ENCODE measurements at places on chromosomes 7 and 10.

GRCh38 chr7:135538376-135538775 lies 19.3 kb upstream of the NUP205 start:
- no peak for DNase-seq

DNA sequence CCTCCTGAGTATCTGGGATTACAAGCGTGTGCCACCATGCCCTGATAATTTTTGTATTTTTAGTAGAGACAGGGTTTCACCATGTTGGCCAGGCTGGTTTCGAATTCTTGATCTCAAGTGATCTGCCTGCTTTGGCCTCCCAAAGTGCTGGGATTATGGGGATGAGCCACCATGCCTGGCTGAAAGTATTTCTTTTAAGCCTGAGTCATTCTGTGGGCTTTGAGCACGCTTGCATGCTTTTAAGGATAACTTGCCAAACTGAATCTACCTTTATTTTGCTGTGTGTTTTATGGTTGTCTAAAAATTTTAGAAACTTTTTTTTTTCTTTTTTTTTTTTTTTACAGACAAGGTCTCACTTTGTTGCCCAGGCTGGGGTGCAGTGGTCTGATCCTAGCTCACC lies 33.2 kb downstream of the CNNM2 start:
- no peak for DNase-seq

- DNase-seq: no peak
Observed at GRCh38 chr7:122137251-122138077, 6.6 kb downstream of the AASS start.

- DNase-seq: no peak
Observed at GRCh38 chr7:21185653-21186265, 242.1 kb upstream of the SP4 start.

- no peak for DNase-seq
Observed at GRCh38 chr7:112648781-112649180, 141.4 kb downstream of the TMEM168 start.

DNA sequence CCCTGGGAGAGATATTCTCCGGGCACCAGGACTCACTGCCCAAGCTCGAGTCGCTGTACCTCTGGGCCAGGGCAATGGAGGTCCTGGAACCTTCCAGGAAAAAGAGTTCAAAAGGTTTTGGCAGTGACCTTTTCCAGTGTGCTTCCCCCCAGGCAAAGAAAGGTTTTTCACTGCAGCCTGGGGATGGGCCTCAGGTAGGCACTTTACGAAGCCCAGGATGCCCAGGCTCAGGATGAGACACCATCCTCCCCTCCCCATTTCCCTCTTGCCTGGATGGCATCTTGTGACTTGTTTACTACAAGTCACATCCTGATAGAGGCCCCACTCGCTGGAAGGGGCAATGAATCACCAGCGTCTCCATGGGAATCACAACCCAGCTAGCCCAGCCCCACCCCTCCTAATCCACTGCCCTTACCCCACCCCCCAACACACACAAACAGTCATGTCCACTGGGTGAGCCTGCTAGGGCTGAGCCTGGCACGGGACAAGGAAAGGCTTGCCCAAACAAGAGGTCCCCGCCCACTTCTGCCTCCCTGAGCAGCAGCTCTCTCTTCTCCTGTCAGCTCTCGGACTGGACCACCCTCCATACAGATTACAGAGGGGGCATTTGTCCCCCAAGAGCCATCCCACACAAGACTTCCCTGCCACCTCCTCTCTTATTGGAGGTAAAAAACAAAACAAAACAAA lies 93.8 kb upstream of the SMNDC1 start:
- DNase-seq: no peak

GRCh38 chr7:128242661-128243060 lies 1.6 kb downstream of the LEP start:
- DNase-seq: no peak

GRCh38 chr10:116919706-116920105 lies 70.4 kb downstream of the ENO4 start:
- no peak for DNase-seq

DNA sequence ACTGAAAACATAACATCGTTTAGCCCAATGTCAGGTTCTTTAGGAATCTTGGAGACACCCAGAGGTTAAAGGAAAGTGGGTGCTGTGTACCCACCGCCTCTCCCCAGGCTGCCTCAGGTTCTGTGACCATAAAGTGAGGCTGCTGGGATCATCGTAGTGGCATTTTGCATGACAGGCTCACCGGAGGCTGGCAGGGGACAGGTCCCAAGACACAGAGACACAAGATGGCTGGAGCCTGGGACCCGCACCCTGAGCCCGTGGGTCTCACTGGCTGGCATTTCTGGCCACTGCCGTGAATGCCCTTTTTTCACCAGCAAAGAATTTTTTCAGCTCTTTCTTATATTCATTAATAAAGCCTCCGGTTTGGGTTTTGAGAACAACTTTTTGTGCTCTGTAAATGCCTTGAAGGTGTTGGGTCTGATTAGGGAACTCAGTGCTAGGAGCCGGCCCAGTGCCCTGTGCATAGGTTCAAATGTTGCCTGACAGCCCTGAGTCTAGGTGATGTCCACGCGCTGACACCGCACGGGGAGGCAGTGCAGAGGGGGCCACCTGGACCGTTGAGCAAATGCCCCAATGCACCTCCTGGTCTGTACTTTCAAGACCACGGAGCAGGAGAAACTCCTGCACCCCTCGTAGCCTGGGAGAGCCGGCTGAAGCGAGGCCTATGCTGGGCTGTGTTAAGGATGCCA lies 130.0 kb downstream of the PAXIP1 start:
- no peak for DNase-seq

DNA sequence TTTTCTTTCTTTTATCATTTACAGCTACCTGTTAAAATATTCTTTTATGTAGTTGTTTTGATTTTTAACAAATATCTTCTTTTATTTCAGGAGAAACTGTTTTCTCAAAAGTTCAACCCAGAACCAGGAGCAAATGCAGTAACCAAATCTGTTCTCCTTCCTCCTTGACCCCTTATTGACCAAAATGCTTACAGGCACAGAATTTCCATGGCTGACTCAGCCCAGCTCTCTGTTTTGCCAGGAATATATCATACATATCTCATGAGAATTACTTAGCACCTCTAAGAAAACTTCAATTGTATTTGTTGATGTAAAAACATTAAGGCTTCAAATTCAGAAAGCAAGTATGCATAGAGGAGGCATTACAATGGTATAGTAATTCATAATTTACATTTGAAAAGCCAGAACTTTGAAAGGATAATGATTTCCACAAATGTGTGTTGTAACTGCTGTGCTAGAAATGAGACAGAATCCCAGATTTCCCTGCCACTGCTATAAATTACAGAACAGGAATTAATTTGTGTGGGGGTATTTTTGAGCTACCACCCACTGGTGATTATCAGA lies 2.2 kb downstream of the GSAP start:
- no peak for DNase-seq

DNA sequence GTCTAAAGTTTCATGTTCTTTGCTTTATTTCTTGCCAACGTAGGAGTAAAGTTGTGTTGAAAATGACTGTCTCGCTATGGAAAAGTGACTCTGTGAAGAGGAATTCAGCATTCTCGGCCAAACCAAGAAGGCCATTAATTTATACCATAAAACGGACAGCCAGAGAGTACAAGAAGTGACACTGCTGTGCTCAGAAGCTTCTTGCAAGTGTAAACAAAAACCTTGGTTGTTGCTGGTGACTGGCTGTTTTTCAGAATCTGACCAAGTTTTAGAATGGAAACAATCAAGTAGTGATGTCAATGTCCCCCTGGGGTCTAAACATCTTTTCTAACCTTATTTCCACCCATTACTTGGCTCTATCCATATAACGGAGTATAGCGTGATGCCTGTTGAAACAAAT lies 201.9 kb downstream of the INHBA start:
- DNase-seq: no peak

Data from NCI-H524 (cell line).